ENCODE measurements at places on chromosomes 3 and 15.
A peak's percentile ranks its signal among the peaks of the same experiment; 100 is the strongest.

DNA sequence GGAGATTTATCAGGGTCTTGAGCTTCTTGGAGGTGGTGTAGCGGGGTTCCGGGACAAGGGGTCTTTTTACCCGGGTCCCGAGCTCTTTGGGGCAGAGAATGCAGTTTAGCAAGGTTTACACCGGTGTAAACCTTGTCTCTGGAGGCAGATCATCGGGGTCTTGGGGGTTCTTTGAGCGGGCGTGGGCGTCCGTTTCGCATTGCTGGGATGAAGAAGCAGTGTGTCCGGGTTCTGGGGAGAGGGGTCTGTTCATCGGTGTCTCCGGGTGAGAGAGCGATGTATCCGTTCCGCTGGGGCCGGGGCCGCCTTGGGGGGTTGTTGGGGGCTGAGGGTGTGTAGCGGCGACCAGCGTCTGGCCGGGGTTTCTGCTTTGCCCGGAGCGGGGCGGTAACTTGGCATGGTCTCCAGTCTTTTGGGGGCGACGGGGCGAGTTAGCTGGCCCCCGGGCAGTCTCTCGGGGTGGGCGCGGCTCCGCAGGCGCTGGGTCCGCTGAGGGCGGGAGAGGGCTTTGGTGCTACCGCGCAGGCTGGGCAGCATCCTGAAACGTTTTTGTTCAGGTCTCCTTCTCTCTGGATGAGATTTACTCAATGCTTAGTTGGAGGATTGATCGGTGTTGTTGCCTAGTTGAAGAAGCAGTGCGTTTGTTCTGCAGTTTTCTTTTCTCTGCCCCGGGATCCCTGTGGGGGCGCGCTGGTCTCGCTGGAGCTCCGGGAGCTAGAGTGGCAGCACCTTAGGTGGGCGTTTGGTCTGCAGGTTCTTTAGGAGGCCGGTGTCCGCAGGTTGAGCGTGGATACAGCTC lies 843 bp downstream of the GLCE start:
- DNase-seq: peak; percentile 36

GRCh38 chr3:13219077-13219901 lies 146.1 kb upstream of the IQSEC1 start:
- no peak for DNase-seq

- DNase-seq: no peak
Measured at GRCh38 chr3:9040996-9041395, 77.7 kb upstream of the RAD18 start.

- no peak for DNase-seq
Measured at GRCh38 chr3:147404000-147404799, 2.1 kb downstream of the ZIC4 start.

DNA sequence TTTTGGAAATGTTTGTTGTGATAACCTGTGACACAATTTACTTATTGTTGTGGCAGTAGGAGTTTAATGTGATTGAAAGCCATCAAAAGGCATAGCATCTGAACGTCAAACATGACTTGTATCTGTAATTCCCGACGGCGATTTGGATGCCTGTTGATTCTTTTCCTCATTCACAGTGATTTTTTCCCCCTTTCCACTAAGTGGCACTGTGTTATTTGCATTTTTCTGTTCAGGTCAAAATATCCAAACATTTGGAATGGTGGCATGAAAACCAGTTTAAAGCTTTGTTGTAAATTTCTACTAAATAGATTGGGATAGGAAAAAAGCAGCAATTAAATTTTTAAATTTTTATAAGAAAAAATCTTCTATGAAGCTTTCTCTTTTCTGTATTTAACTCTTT lies 259.9 kb upstream of the KCNH8 start:
- DNase-seq: no peak

GRCh38 chr3:193317682-193318300 lies 60.8 kb downstream of the ATP13A5 start:
- no peak for DNase-seq

DNA sequence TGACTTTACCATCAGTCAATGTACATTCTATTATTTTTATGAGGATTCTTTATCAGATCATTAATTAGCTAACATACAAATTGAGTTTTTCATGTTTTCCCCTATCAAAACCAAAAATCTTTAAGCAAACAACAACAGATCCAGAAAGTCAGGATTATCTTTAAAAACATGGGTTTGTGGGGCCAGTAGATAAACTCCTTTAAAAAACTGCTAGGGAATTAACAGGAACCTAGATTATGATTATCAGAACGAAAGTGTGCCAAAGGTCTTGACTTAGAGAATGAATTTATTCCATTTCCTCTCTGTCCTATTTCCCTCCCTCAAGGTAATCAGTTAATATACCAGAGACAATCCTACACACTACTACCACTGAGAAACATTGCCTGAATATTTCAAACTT lies 13.2 kb upstream of the CCDC13 start:
- no peak for DNase-seq

- peak; percentile 27 for DNase-seq
Measured at GRCh38 chr3:126356373-126357264, 589 bp downstream of the KLF15 start.

DNA sequence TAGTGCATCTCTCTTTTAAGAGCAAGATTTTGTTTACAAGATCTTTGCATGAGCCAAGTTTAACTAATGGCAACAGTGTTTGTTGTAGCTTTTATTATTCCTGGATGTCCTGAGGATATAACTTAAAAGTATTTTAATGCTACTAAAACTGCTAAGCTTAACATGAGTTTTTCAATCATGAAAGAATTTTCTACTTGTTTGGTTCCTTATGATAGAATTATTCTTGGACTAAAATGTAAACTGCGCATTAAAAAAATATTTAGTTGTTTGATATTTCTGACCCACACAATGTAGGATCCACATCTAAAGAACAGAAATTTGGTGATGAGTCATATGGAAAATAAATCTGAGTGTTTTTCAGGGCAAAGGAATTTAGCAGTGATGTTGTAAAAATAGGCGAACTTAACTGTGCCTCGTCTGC lies 70.8 kb downstream of the RAP2B start:
- no peak for DNase-seq

- DNase-seq: peak; percentile 3
Measured at GRCh38 chr3:185363662-185364203, 797 bp downstream of the MAP3K13 start.

DNA sequence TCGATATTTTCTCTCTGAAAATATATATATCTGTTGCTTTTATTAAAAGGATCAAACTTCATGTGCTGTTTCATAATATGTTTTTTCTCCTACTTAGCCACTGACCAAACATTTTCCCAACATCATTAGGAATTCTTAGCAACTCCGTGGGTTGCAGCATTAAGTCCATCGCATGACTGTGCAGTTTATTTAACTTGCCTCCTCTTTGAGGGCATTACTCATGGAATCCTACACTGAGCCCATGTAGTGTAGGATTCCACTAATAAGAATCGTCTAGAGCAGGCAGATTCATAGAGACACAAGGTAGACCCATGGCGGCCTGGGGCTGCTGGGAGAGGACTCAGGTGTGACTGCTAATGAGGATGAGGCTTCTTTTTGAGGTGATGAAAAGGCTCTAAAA lies 49.3 kb downstream of the CMTM6 start:
- DNase-seq: no peak

- DNase-seq: no peak
Measured at GRCh38 chr15:51884517-51885236, 55.2 kb downstream of the TMOD3 start.

DNA sequence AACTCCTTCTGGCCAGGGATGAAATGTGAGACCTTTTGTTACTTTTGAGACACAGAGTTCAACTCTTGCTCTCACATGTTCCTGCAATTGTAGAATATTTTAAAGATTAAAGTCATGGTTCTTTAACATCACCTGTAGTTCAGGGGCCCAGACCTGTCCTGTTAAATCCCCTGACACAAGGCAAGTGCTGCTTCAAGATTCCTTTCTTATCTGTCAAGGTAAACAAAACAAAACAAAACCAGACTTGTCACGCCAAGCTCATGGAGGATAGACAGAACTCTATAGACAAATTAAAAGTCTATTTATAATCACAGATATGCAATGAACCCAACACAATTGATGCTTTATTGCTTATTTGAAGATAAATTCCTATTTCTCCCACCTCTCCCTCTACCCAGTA lies 48.6 kb upstream of the NEDD4 start:
- no peak for DNase-seq

DNA sequence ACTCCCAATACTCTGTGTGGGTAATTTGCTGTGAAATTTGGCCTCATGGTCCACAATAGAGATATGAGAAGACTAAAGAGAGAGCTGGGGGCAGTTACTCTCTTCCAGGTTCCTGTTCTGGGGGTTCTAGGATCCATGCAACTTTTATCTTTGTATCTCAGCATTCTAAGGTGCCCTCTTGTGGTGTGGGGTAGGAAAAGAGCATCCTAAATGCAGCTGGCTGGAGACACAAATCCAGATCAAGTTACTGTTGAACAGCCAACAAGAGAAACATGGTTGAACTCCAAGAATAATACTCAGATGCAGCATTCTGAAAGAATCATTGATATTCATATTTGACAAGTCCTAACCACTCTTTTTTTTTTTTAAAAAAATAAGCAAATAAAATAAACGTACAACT lies 238.2 kb downstream of the GREM1 start:
- DNase-seq: no peak

DNA sequence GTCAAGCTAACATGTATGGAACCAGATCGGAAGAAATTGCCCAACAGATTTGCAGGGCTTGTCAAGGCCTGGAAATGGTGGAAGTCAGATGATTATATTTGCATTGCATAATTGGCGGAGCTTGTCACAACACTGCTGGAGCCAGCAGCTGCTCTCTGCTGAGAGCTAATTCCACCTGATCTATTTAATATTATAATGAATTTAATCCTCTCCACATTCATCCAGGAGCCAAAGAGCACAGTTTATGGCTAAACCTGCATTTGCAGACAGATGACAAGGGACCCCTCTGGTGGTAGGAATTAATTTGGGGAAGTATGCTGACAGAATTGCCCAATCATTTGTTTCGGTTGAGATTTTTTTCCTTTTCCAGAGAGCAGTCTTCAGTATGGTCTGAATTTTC lies 730.2 kb downstream of the TUSC7 start:
- no peak for DNase-seq

- DNase-seq: peak; percentile 71
Measured at GRCh38 chr15:75200765-75201615, 692 bp upstream of the C15orf39 start.

DNA sequence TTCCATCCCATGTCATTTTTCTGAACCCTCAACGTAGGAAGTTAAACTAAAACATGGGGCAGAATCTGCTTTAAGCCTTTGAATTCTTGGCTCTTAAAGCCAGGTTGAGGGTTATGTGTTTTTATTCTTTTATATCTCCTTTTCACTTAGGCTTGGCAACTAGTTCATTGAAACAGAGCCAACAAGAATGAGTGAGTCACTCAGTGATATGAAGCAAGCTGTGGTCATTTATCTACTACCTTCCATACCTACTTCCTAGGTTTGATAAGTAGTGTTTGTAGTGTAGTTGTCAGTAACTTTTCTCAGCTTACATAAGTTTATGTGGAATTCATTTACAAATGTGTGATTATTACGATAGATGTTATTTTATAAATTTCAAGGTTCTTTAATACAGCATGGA lies 67.4 kb downstream of the SNRPN start:
- DNase-seq: no peak

GRCh38 chr15:36365963-36366362 lies 213.5 kb upstream of the CDIN1 start:
- no peak for DNase-seq

DNA sequence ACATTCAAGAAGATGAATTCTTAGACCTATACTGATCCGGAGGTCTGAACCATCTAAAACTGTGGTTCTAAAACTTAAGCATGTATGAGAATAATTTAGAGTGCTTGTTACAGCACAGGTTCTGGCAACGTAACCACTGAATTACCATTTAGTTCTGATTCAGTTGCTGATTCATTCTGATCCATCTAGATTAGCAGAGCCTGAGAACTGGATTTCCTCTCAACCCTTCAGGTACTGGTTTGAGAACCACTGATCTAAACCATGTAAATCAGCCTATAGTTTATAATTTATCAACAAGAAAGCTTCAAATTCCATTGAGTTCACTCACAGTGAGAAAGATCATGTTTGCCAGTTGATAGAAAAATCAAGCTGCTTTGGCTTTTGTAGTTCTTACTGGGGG lies 1001.1 kb upstream of the EPHA6 start:
- DNase-seq: no peak

DNA sequence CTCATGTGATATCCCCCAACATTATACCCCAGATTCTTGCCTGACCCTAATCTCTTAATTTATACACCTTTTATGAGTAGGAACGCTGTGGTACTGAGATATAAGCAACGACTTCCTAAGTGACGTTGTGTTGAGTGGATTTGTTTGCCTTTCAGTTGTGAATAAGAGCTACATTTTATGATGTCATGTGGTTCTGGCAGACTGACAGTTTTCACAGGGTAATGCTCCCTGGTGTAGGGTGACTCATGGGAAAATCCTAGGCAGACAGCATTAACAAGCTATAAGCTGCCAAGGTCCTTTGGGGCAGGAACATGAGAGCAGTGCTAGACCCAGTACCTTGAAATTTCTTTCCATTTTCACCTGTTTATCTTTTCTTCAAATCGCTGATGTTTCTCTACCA lies 11.2 kb downstream of the C3orf52 start:
- no peak for DNase-seq

DNA sequence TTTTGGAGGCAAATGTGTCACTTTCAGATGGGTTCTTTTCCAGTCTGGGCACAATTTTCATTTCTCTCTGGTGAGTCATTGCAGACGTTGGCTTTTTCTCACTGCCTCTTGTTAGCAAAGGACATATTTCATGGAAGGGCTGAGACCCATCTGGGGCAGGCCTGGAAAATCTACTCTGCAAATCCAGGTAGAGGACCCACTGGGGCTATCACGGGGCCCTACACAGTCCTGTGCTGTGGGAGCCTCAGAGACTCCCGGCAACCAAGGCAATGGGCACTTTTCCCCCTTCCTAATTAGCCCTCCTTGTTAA lies 58.0 kb downstream of the HRH1 start:
- DNase-seq: no peak

- no peak for DNase-seq
Measured at GRCh38 chr15:77768107-77768506, 135.4 kb upstream of the LINGO1 start.

GRCh38 chr15:99467338-99467720 lies 98.5 kb upstream of the MEF2A start:
- no peak for DNase-seq

DNA sequence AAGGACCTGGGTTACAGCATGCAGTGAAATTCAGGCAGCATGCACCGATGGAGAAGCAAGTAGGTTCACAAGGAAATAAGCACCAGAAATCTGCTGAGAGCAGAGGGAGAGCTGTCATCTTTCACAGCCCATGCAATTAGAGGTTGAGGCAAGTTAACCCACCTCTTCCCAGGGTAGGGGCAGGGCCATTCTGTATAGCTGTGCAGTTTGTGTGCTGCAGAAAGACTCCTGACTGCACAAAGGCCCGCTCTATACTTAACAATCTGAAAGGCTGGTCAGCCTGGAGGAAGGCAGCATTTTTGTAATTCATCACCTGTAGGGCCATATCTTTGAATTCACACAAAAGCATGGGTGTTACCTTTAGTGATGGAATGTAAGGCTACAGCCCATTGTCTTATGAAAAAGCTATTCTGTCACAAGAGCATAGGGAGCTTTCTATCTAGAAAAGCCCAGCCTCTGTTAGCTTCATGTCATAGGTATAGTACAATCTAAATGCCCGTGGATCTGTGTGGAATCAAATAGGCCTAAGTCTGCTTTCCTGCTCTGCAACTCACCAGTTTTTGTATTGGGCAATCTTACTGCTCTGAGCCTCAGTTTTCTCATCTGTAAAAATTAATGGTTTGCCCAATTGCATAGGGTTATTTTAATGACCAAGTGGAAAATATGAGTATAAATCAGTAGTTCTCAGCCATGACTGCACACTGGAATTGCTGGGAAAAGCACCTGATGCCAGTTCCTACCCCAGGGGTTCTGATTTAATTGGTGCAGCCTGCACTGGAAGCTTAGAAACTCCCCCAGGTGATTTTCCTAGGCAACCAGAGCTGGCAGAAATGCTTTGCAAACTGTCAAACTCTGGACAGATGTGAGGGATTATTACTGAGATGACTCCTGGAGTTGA lies 65.2 kb downstream of the ATP13A5 start:
- no peak for DNase-seq
